ENCODE measurements at places on chromosomes 5 and 9.

DNA sequence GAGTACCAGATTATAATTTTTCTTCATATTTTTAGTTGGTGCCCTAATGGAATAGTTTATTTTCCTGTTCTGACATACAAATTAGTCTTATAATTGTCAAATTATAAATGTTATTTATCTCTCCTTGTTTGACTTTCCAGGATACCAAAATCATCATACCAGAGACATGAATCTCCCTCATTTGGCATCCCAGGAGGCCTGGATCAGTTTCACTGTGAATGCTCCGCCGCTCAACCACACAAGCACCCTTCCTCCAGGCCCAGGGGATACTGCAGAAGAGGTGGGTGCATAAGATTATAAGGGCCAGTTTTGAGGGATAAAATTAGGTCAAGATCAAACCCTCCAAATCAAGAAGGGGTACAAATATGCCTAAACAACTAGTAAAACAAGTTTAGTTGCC, 1229.3 kb downstream of the CDH12 start:
- DNase-seq, result no peak

GRCh38 chr9:2726650-2727340, 9.5 kb downstream of the KCNV2 start:
- peak; percentile 57 for DNase-seq

DNA sequence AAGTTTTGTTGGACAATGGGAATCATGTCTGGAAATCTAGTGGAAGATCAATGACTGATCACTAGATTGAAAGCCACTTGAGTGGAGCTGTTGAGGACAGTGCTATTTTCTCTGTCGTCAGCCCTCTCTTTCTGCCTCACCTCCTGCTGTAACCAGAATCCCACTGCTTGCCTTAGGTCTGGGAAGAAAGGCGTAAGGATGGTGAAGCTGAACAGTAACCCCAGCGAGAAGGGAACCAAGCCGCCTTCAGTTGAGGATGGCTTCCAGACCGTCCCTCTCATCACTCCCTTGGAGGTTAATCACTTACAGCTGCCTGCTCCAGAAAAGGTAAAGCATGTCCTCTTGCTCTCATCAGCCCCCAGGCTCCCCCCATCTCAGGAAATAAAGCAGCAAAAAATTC, 1.1 kb downstream of the NSG2 start:
- DNase-seq, result no peak

DNA sequence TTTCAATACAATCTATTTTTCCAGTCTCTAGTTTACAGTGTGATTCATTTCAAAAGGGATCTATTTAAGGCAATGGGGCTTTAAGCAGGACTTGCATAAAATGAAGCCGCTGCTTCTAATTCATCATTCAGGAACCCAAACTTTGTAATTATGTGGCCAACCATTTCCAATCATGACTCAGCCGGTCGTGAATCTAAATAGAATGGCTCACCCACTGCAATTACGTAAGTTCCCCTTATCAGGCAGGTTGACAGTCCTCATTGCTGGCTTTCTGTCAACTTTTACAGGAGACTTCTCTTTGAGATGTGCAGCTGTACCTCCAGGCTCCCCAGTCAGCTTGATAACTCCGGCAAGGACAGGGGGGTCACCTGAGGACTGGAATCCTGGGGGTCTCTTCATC, 152.8 kb upstream of the DAP start:
- peak; percentile 73 for DNase-seq

- DNase-seq, result no peak
Observed at GRCh38 chr5:72949481-72949880, 6.4 kb upstream of the FCHO2 start.

DNA sequence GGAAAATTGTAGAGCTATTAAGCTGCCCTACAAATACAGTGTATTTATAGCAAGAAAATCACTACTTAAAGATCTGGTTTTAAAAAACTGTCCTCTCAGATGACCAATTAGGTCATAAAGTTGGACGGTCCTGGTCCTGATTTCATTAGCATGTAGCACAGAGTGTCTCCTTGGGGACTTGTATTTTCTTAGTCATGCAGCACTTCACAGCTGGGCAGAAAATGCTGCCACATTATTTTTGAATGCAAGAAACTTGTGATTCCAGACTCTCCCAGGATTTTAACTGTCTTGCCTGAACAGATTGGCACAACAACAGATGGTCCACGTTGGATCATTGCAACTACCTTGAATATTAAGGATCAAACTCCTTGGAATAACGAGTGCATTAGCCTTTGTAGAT, 348.1 kb upstream of the SGCD start:
- DNase-seq, result no peak

DNA sequence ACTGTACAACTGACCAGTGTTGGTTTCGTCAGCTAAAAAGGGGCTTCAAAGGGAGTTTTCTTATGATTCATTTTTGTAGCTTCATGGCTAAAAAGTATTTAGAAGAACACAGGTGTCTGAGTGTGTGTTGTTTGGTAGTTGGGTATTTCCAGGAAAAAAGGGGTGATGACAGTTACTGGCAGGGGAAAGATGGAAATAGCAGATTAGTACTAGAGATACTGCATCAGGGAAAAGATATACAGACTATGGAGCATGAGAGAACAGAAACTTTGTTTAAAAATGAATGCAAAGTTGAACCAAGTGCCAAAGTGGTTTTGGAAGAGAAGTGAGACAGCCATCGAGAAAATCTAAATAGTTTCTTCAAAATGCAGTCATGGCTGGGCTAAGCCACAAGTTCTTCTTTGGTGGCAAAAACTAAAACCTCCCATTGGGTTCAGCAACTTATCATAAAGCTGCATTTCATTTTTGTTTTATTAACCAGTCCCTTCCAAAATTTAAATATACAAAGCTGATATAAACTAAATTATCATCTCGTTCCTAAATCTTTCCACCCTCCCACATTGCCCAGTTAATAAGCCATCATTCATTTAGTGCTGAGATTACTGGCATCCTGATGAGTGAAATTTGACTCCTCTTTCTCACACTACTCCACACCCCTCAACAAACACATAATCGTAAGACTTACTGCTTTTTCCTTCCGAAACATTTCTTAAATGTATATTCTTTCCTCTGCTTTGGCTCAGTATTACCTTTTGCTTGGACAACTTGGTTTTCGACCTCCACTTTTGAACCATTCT, 33.5 kb downstream of the ELL2 start:
- no peak for DNase-seq

DNA sequence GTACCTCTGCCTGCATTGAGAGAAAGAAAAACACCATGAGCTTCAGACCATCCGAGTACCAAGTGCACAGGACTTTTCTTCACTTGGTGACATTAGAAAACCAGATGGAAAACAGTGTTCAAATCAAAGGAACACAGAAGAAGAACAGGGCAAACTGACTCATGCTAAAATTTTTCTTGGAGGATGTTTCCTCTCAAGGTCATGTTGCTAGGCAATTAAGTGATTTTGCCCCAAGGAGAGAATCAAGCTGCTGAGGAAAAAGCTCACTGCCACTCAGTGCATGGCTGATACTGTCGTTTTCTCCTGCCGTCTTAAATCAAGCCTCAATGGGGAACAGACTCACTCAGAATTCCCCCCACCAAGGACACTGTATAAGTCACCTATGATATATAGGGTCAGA, 57.9 kb upstream of the SIMC1 start:
- DNase-seq, result peak; percentile 8

GRCh38 chr5:58462154-58462553, 2.3 kb upstream of the PLK2 start:
- peak; percentile 50 for DNase-seq

GRCh38 chr5:81163651-81164050, 69.5 kb upstream of the CKMT2 start:
- no peak for DNase-seq

GRCh38 chr5:6827526-6828219, 114.4 kb downstream of the TENT4A start:
- DNase-seq, result no peak

DNA sequence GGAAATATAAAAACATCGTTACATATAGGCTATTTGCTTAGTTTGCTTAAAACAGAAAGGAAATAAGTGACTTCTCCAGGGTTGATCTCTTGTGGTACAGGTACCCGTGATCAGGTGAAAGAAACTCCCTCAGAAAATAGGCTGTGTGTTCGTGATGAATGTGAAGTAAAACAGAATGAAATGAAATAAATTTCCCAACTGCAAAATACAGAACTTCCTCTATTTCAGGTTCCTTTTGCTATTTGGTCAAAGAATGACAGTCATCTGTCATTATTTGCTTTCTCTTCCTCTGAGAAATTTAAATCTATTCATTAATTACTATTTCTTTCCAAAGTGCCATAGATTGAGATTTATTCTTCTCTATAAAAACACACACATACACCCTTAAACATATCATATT, 408.1 kb downstream of the FAM170A start:
- no peak for DNase-seq

GRCh38 chr5:174323878-174324281, 278.4 kb downstream of the NSG2 start:
- DNase-seq, result peak; percentile 62

- no peak for DNase-seq
Observed at GRCh38 chr9:135500071-135500524, 384 bp upstream of the MRPS2 start.
